ENCODE measurements at places on chromosomes 13 and 19. TPM values are rescaled to one million over a fixed set of nuclear protein-coding genes. Genes with fewer than 3 reads are reported as not detected.

ELAVL3 gene
- 0.47 TPM for polyA plus RNA-seq

VSIG10L gene
- 5.6 TPM for polyA plus RNA-seq

MEF2B gene
- 3.0 TPM for polyA plus RNA-seq

GNA15 gene
- 1.4 TPM for polyA plus RNA-seq

CYP2F1 gene
- 0.23 TPM for polyA plus RNA-seq

Data from renal pelvis (tissue), 12 donors.